GF-D8 (cell line): ENCODE measurements at places on chromosomes 1 and 21.
A peak's percentile ranks its signal among the peaks of the same experiment; 100 is the strongest.

- DNase-seq, result no peak
Measured at GRCh38 chr1:239896569-239896968, 195.1 kb upstream of the FMN2 start.

DNA sequence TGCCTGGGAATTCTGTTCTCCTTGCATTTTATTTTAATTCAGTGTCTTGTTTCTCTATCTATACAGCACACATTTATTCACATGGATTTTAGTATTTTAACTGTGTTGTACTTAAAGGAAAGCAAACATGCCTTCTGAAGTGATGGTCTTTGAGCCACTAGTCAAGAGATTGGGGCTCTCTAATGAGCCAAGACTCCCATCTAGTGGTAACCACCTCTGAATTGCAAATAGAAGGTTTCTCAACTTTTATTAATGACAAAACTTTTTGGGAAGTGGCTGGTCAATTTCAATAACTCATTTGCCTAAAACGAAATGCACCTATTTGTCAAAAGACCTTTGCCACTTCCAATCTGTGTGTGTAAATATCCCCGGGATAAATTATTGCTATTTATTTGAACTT, 199.6 kb downstream of the LTN1 start:
- DNase-seq, result no peak

- DNase-seq, result no peak
Measured at GRCh38 chr1:219293410-219293809, 119.7 kb downstream of the LYPLAL1 start.

- no peak for DNase-seq
Measured at GRCh38 chr1:100461222-100461621, 76.7 kb upstream of the GPR88 start.

DNA sequence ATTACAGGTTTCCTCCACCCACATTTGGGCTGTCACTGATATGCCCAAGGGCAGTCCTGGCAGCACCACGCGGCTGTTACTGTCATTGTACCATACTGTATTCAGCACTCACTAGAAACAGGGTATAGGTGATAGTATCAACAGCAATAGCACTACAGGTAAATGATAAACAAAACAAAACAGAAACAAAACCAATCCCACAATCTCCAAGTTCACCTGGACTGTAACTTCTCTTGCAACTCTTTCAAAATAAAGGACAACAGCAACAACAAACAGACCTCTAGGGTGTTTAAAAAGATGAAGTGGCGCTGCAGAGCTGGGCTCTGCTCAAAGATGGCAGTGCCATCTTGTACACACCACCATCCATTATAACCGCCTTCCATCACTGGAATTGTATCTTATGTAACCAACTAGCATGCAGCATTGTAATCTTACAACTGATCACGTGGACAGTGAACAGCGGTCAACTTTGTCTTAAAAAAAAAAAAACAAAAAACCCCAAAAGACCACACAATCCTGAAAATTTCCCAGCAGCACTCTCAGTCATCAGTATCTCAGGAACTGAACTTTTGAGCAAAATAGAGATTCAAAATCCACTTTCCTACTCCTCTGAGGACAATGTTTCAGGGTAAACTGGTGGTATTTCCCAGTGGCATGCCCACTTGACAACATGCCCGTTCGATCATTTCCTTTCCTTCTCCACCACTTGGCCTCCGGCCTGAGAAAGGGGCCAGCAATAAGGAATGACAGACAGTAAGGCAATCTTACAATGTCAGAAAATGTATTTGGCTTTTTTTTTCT, 3.8 kb downstream of the IRF2BP2 start:
- peak; percentile 55 for DNase-seq

DNA sequence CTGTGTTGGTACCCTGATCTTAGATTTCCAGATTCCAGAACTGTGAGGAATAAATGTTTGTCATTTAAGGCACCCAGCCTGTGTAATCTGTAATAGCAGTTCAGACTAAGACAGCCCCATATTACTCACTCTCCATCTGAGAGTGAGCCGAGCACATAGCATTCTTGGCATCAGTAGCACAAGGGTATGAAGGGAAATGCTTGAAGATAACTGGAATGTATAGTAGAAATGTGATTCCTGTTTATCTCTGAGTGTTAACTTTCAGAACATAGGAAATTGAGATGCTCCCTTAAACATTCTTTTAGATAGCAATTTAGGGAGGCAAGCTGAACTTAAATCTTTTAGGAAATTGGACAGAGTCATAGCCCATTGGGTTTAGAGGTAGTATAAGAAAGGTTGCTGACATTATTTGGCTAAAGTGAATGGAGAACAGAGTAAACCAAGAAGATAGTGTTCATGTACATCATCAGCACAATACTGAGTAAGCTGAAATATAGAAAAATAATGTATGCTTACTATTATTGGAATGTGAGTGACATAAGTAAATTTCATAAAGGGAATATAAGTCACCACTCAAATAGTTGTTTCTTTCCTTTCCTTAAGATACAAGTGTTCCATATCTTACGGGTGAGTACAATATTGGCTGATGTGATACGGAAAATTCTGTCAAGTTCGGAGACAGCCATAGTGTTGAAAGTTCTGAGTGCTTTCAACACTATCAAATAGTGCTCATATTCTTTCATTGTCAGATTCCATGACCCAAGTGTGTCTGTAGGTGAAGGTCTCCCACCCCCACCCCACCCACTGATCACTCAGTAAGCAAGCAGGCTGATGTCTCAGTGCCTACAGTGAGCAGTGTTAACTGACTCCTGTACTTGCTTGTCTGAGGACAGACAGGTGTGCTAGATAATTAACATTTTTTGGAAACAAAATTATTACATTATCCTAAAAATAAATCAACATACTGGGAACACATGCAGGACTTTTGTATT, 73.7 kb downstream of the LRRC8D start:
- DNase-seq, result no peak

GRCh38 chr1:219041818-219042217, 131.9 kb upstream of the LYPLAL1 start:
- DNase-seq, result no peak

DNA sequence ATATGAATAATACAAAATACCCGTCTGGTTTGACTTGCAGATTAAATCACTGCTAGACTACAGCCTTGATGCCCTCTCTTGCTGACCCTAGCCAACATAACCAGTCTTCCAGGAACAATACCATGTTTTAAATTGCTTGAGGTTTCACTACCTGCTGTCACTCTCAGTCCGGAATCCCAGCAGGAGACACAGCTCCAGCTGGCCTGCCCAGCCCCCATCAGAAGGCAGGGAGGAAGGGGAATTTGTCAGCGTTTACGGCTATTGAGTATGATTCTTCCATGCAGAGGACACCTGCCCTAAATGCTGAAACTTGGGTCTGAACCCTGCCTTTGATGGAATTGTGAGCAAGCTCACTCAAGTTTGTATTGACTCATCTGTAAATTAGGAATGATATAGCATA, 33.0 kb downstream of the ZNF496 start:
- no peak for DNase-seq

- no peak for DNase-seq
Measured at GRCh38 chr1:156676114-156676819, 940 bp downstream of the NES start.

DNA sequence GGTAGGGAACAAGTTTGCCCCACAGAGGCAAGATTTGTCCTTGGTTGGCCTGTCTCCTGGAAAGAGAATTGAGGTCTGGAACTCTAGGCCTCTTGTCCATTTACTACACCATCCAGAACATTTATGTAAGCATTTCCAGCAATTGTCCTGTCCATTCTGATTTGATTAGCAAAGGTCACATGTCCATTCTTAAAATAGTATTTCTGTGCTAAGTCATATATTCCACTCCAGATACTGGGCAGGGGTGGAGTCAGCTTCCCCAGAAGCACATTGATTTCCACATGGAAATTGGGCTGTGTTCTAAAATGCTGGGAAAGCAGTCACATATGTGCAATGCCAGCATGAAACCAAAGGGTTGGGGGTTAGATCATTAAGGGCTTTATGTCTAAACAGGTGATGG, 21.5 kb upstream of the FMN2 start:
- DNase-seq, result no peak

DNA sequence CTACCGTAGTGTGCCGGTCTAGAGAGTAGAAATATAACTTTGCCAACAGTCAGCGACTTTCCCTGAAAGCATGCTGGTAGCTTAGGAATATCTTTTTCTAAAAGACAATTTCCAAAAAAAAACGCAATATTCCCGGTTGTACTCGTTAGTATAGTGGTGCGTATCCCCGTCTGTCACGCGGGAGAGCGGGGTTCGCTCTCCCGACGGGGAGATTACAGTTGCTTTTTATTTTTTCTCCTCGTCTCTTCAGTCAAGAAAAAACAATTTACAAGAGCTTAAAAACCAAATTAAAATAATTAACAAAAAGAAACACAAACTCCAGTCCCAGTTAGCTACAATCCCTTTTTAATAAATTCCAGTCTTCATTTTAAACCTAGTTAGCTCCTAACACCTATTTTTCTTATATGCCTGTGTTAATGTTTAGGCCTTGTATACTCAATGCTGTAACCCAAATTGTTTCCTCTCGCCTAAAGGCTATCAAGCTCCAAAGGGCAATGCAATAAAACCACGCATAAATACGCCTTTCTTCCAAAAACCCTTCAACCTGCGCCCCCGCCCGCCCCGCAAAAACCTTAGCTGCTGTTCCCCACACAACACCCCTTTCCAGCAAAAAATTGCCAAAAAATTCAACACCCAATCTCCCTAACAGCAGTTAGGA, 7.8 kb downstream of the HSPA6 start:
- DNase-seq, result no peak

GRCh38 chr1:71785450-71785849, 496.9 kb downstream of the NEGR1 start:
- DNase-seq, result no peak

DNA sequence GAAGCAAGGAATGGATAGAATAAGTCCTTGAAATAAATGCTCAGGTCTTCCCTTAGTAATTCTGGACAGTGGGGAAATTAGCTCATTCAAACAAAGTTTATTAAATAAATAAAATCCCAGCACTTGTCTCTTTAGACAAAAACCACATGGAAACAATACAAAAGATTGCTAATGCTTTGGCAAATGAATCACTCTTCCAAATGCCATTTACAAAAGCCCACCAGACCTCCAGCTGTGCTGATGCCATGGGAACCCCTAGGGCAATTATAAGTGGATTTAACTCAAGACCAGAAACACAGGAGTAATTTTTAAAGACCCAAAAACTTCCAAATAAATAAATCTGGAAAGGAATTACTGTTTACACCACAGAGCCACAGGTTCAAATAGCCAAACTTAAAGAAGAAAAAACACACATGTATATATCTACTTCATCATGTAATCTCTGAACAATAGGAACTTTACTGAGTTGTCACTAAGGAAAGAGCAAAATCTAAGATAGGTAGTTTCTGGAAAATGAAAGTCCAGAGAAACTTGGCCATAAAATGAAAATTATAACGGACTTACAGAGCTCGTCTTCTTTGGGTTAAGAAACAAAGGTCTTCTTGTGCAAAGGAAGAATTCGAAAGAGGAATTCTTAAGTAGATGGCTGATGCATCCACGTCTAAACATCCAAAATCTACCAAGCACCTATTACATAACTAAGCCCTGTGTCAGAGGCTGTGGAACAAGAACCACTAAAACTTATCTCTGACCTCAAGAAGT, 399.4 kb downstream of the SMYD3 start:
- peak; percentile 26 for DNase-seq

DNA sequence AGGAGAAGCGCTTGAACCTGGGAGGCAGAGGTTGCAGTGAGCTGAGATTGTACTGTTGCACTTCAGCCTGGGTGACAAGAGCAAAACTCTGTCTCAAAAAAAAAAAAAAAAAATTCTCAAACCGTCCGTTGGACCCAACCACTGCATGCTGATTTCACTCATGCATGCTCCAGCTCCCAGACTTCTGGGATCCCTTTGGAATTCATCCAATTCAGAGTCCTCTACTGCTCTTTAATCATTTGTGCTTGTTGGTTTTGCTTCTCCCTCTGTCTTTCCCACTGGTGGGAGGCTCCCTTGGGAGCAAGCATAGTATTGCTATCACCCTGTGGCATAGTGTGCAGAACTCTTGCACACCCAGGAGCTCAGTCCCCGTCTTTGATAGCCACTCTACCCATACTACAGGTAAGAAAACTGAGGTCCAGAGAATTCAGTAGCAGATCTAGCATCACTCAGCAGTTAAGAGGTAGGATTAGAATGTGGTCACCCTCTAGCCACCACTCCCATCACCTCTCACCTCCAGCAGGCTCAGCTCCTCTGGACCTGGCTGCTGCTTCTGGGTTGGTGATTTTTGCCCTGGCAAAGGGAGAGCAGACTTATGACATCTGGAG, 3.1 kb upstream of the LMNA start:
- DNase-seq, result no peak

DNA sequence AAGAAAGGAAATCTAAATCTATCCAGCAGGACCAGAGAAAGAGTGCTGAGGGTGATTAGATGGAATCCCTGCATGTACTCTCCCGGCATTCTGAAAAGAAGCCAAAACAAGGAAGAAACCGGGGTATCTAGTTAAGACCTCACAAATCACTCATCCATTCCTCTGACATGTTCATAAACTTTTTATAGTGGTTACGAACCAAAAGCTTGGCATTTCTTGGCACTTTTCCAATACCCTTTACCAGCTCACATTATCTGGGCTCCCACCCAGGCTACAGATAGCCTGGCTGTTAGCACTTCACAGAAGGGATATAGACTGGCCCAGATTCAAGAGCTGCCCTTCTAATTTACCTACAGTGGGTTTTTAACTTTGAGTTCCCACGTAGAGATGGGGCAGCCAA, 1.8 kb upstream of the C1orf74 start:
- DNase-seq, result no peak

- DNase-seq, result no peak
Measured at GRCh38 chr1:118201524-118201923, 16.5 kb upstream of the SPAG17 start.

DNA sequence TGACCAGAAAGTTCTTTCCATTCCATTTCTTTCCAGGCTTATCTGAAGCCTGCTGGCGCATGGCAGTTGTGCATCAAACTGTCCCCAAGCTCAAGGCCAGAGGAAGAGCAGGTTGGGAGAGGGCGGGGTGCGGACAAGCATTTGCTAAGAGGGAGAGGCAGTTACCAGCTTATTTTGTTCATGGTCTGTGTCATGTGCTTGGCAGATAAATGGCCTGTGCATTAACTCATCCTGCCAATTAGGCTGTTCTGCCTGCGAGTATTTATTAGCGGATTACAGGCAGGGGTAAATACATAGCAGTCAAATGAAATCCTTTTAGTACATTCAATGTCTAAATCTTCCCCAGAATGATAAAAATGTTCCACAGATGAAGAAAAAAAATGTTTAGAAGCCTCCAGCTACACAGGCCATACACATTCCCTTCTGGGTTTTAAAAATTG, 48.9 kb upstream of the B3GALNT2 start:
- no peak for DNase-seq

DNA sequence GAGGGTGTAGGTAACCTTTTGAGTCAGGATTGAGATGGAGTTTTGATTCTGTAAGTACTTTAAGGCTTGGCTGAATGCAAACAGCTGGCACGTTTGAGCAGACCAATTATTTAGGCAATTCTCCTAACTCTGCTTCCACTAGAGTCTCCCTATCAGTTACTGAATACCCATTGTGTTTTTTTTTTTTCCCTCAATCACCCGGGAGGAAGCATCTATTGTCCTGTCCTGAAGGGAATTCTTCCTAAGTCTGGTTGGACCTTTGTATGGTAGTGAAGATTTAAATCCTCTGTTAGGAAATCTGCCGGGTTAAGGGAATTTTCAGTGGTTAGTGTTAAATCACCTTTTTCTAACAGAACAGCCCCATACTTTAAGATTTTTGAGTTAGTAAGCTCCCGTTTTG, 571.2 kb upstream of the USP24 start:
- DNase-seq, result no peak
